ENCODE measurements at places on chromosomes 3 and 15. TPM values are rescaled to one million over a fixed set of nuclear protein-coding genes. Genes with fewer than 3 reads are reported as not detected.

Gene GOLGA6L26
- not detected for total RNA-seq

Gene SGO1
- total RNA-seq: 11.4 TPM

Gene TEX55
- not detected for total RNA-seq

Gene MUC20
- total RNA-seq: 5.5 TPM

Gene NISCH
- total RNA-seq: 131 TPM
